ENCODE measurements at places on chromosomes 12 and 14.
A peak's percentile ranks its signal among the peaks of the same experiment; 100 is the strongest.

- no peak for DNase-seq
These were observed 8.0 kb downstream of the OAS2 start for GRCh38 chr12:112986291-112986800.

- no peak for DNase-seq
These were observed 393.6 kb downstream of the DPF3 start for GRCh38 chr14:72500234-72500838.

GRCh38 chr12:21989819-21990412, 48.7 kb upstream of the ABCC9 start:
- DNase-seq, result peak; percentile 2

GRCh38 chr14:64549791-64550620, at the start of gene PPP1R36:
Gene PPP1R36 (plus strand): TSS chr14:64549961. CDS start chr14:64549998, 37 bp downstream.
- peak; percentile 30 for DNase-seq
